ENCODE measurements at places on chromosomes 2 and 18.

DNA sequence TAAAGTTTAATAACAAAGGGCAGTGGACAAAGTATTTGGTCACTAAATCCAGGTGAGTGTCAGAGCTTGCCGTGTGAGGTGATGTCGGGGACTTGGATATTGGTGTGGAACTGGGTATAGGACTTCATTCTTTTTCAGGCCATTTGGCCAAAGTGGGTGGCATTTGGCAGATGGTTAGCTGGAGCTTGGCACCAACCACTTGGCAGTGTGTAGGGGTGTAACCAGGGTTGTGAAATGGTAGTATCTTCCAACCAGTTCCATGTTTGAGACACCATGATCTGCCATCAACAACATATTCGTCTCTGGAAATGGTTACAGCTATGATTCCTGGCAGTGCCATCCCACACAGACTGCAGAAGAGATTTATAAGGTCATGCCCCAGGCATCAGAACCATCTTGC is 113.9 kb downstream of the CCDC85A start:
- DNase-seq = no peak

GRCh38 chr2:38115216-38116032 is 39.5 kb upstream of the CYP1B1 start:
- peak; percentile 65 for DNase-seq

DNA sequence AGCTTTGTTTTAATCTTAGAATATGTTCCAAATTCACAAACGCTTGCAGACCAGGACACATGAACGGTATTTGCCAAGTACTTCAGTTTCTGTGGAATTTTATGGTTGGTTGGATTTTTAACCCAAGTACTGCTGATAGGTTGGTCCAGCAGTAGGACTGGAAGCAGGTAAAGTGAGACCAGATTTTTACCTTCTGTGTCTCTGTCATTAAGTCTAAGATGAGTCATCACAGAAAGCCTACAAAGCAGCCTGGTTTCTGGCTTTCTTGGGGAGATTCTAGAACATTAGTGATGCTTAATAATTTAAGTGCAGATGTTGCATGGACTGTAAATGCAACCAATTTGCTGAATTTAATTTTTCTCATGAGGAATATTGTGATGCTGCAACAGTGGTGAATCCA is 100.5 kb downstream of the SCG2 start:
- DNase-seq = no peak

DNA sequence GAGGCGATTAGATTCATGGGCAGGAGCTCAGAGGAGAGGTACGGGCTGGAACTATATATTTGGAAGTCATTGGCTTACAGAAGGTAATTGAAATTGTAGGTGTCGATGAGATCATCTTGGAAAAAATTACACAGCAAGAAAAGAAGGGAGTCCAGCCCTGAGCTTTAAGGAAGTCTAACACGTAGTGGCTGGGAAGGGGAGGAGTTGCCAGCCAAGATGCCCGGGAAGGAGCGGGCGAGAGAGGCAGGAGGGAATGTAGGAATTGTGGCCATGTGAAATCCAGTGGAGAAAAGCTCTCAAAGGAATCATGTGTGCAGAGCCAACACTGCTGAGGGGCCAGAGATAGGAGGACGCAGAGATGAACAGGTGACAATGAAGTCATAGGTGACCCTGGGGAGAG is 25.6 kb upstream of the SCYGR1 start:
- no peak for DNase-seq

- no peak for DNase-seq
These were observed 125.8 kb upstream of the COPS8 start for GRCh38 chr2:236959876-236960275.

Measured in stimulated activated CD4-positive, alpha-beta T cell treated with anti-CD3 and anti-CD28 coated beads, Interleukin-12 subunit alpha, Interleukin-12 subunit beta, amount 100 ng/mL, for 48 hours (primary cell).